ENCODE measurements at places on chromosomes 1 and 21. TPM values are rescaled to one million over a fixed set of nuclear protein-coding genes. Genes with fewer than 3 reads are reported as not detected.

- DNase-seq, result peak; percentile 58
Observed at GRCh38 chr1:166902279-166902678, 26.2 kb upstream of the TADA1 start.

- no peak for DNase-seq
Observed at GRCh38 chr1:17080085-17080759, 26.4 kb upstream of the SDHB start.

Gene SERPINC1
- total RNA-seq, result not detected

Gene PAQR6
- 6.4 TPM for total RNA-seq

Gene C1orf53
- 6.8 TPM for total RNA-seq

GRCh38 chr1:154733621-154734020, 125.6 kb upstream of the ADAR start:
- DNase-seq, result no peak

- no peak for DNase-seq
Observed at GRCh38 chr1:224329484-224329841, 509 bp downstream of the NVL start.

Gene SLAMF9
- 0.43 TPM for total RNA-seq

DNA sequence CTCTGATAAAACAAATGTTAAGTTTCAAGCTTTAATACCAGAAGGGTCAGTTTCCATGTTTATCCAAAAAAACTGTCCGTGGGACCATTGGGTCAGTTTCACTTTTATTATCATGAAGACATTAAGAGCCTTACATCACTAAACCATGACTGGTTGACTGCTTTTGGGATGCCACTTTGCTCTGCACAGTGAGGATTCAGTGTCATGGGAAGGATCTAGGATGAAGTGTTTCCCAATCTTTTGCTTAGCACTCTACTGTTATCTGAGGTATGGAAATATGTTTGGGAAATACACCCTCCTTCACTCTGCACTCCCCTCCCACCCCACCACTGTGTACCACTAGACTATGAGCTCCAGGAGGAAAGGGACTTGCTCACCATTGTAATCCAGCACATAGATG, 16.3 kb downstream of the RPS6KC1 start:
- DNase-seq, result no peak

- DNase-seq, result peak; percentile 36
Observed at GRCh38 chr1:54294887-54295286, 94.9 kb downstream of the MRPL37 start.

DNA sequence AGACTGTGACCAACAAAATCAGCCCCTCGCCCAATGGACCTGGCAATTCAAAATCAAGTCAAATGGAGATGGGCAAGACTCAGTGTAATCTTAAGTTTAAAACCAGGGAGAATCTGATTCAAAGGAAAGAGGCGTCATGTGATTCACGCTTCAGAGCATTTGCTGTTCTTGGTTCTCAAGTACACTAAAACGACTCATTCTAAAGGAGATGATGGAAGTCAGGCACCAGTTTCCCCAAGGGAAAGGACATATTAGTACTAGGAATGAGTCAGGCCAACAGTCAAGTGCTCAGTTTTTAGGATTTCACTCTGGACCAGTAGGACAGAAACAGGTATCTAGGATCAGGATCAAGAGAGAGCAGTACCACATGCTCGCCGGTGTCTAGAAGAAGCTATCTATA, 429.6 kb downstream of the PLPP3 start:
- DNase-seq, result no peak

Gene FLG2
- total RNA-seq, result not detected

All from astrocyte (in vitro differentiated cells and primary cell).